ENCODE measurements at places on chromosomes 5 and 9.
A peak's percentile ranks its signal among the peaks of the same experiment; 100 is the strongest.

DNA sequence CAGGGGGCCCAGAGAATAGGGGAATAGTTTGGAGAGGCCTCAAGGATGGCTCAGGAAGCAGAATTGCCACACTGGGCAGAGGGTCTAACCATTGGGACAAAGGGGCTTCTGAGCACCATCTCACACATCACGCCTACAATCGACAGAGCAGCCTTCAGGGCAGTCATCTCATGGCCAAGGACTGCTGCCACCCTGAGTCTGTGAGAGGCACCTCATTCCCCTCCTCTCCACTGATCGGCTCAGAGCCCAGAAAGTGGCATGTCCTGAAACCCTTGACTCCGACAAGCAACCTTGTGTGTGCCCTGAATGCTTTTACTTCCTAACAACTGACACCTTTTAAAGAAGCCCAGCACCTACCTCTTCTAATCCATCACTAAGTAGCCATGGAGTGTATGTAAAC is 128.9 kb upstream of the PTPN3 start:
- no peak for DNase-seq

GRCh38 chr9:110168486-110168885 is 39.5 kb downstream of the C9orf152 start:
- no peak for DNase-seq

DNA sequence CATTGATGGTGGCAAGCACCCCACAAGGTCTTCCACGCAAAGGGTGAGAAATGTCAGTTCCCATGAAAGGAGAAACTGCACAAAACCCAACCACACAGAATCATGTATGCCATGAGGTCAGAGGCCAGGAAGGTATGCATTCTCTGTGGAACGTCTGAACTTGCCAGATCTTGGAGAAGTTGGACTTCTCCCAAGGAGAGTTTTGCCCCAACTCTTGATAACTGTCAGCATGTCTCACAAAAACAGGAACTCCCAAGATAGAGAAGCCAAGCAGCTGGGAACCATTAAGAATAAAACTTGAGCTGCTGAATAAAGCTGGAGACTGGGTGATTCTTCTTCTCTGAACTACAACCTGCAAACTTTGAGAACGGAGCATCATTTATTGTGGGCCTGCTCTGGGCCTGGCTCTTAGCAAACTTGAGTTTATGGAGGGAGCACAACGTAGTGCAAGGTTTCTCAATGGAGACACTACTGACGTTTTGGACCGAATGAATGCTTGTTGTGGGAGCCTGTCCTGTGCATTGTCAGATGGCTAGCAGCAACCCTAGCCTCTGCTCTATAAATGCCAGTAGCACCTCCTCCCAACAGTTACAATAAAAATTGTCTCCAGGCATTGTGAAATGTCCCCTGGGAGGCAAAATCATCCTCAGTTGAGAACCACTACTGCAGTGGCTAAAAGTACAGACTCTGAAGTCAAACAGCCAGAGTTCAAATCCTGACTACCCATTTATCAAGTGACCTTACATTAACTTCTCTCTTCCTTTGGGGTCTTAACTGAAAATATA is 193.5 kb downstream of the ACTL7B start:
- no peak for DNase-seq

DNA sequence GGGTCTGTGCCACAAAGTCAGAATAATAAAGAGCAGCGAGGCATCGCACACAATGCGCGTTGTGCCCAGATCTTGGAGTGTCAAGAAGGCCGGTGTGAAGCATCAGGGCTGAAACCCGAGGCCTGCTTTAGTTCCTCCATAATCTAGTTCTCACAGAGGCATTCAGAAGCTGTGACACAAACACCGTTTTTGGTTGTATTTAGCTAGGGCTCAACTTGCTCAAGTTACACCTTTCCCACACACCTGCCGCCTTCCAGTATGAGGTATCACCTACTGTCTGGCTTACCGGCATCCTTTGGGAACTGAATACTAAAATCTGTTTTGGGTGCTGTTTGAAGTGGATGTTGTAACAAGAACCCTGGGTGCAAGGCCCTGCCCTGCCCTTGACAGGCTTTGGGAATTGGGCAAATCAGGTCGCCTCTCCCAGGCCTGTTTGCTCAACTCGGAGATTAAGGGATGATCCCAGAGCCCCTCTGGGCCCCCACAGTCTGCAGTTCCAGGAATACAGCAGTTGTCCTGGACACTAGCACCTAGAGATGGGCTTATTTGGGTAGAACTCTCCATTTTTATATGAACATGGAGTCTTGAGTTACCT is 27.0 kb downstream of the SLC25A25 start:
- no peak for DNase-seq

- no peak for DNase-seq
Observed at GRCh38 chr9:18208166-18209059, 265.5 kb upstream of the ADAMTSL1 start.

- no peak for DNase-seq
Observed at GRCh38 chr9:132018957-132019405, 60.7 kb downstream of the MED27 start.

GRCh38 chr9:129889122-129889940 is 54.1 kb downstream of the USP20 start:
- DNase-seq = no peak

DNA sequence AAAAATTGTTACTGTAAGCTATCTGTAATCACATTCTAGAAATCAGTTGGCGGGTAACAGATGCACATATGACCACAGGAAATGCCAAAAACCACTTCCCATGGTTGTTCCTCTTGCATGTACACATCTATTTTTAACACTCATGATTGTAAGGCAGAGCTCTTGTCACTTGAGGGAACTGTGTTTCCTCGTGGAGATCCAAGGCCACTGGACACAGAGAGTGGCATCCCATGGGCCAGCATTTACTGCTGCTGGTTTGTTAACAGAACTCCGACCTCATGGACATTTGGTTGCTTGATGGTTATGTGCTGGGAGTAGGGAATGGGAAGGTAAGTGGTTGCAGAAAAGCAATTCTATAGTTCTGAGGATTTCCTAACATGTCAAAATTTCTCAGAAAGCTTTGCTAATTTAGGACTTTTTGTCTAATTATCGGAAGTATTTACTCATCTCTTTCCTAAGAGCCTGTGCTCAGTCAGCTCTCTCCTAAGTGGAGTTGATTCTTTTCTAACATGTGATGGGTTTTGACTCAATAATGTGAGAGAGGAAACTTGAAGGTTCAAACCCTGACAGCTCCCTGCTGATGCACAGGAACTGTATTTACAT is 202.0 kb upstream of the NR3C1 start:
- peak; percentile 80 for DNase-seq

- no peak for DNase-seq
Observed at GRCh38 chr5:51104556-51104955, 278.7 kb upstream of the ISL1 start.

All from GF-D8 (cell line).